ENCODE measurements at places on chromosomes 12 and 14.

DNA sequence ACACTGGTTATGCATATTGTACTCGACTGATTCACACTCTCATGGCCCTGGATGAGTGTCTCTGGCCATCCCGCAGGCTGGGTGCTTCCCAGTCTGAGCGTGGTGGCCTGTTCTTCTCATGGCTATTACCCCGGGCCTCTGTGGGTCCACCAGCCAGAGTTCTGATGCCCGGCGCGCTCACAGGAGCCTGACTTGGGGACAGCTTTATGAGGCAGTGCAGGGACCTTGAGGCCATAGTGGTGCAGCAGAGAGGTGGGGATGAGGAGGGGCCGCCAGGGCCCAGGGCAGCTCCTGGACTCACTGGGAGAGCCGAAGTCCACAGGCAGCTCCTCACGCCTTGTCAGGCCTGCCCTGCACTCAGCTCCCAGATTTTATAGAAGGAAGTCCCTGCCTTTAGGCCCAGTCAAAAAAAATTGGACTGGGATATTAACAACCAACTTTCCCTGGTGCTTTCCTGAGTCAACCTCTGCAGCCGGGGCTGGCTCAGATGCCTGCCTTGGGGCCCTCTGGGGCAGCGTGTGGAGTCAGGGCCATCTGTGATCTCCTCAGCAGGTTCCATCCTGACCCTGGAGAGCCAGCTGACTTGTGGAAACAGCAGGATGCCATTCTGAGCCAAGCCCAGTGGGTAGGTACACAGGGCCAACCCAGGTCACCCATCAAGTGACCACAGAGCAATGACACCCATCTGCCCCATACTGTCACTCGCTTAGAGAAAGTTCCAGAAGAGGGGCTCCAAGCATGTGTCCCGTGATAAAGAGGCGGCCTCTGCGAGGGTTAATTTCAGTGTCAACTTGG, 89.4 kb upstream of the DIO3 start:
- DNase-seq, result no peak

GRCh38 chr12:110342157-110342556, 61.1 kb downstream of the ATP2A2 start:
- no peak for DNase-seq

DNA sequence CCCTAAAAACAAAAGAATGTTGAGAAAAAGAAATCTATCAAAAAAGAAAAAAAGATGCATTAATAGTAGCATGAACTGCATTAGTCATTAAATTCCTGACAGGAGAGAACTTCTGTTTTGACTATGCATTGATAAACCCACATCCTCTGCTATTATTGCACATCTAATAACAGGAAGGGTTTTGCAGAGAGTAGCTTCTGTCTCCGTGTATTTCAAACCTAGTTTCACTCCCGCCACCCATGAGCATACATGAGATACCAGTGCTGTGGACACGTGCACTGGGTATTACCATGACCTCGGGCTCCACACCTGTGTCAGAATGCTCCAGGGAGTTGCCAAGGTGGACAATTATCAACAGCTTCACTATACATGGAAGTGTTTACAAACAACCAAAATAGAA, 449.1 kb upstream of the SOX5 start:
- no peak for DNase-seq

GRCh38 chr14:85252011-85252410, 277.9 kb upstream of the FLRT2 start:
- DNase-seq, result no peak

DNA sequence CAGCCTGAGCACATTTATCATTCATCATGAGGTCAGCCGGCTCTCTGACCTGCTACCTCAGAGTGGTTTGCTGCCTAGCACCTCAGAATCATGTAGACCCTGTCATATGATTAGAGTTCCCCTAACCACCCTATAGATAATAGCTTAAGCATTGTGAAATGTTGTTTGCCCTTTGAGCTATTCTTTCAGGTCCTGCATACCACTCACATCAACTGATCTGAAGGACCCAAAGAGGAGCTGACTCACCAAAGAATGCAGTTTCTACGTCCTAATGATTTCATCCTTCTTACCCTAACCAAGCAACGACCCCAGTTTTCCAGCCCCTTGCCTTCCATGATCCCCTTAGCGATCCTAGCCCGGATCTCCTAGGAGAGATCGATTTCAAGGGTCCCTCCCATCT, 527.9 kb downstream of the SOX5 start:
- no peak for DNase-seq

DNA sequence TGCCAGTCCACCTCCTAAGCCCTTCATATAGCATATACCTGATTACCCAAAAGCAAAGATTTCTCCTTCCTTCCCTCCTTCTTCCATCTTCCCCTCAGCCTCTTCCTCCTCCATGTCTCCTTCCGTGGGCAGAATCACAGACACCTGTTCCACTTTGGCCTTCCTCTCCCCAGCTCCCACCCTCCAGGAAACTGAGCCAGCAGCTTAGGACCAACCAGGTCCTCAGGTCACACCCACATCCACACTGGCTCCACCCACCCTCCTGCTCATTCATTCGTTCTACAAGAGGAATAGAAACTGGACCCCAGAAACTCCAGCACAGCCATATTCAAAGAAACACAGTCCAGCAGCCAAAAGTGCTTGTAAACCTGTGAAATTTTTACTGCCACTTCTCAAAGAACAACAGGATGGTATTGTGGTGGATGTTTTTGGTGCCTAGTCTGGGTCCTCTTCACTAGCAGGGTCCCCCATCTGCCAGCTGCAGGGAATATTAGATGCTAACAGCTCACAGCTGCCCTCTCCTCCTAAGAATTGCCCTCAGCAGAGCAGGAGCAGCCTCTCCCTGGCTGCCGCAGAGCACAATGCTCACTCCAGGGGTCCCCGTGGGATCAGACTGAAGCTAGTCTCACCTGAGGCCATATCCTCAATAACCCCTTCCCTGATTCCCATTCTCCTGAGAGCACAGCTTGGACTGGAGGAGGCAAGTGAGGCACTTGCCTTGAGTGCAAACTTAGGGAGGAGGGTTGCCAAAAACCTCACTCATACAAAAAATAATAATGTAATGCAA, 18.4 kb downstream of the CMKLR1 start:
- no peak for DNase-seq

GRCh38 chr14:21326972-21327371, 47.1 kb downstream of the RPGRIP1 start:
- DNase-seq, result no peak

GRCh38 chr12:27387473-27387872, 54.8 kb downstream of the BMAL2 start:
- DNase-seq, result no peak

- DNase-seq, result peak; percentile 88
Observed at GRCh38 chr12:119624966-119625365, 31.4 kb downstream of the TMEM233 start.

- DNase-seq, result no peak
Observed at GRCh38 chr12:130537655-130538054, 178.4 kb downstream of the RIMBP2 start.

GRCh38 chr14:47149326-47149725, 497.7 kb upstream of the RPL10L start:
- no peak for DNase-seq

DNA sequence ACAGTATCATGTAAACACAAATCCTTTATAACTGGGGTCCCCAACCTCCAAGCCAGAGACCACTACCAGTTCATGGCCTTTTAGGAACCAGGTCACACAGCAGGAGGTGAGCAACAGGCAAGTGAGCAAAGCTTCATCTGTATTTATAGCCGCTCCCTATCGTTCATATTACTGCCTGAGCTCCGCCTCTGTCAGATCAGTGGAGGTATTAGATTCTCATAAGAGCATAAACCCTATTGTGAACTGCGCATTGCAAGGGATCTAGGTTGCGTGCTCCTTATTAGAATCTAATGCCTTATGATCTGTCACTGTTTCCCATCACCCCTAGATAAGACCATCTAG, 49.9 kb downstream of the LRP6 start:
- DNase-seq, result no peak

- no peak for DNase-seq
Observed at GRCh38 chr12:76571256-76571655, 11.7 kb upstream of the OSBPL8 start.

- DNase-seq, result no peak
Observed at GRCh38 chr12:58247633-58248032, 306.3 kb downstream of the ATP23 start.

DNA sequence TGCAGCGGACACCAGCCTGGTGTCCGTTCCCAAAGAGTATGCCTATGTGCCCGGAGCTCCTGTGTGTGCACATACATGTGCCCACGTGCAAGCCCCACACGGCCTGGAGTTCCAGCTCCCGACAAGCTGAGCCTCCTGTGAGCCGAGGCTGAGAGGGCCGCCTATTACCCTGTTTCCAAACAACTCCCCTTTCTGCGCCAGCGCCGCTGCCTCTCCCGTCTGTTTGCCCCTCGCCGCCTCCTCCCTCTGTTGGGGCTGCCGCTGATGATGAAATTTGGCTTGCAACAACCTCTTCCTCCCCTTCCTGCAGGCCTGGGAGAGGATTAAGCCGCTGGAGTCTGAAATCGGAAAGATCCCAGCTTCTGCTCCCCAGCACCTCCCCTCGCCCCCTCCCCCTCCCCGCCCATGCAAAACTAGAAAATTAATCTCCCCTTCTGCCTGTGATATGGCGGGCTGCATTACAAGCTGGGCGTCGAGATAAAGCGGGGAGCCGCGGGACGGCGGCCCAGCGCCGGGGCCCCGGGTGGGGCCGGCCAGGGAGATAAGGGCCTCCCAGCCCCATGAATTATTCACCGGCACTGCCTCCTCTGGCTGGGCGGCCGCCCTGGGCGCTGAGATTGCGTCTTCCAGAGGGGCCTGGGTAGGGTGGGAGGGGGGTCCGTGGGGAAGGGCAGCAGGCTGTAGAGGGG, 6.8 kb upstream of the ASIC1 start:
- no peak for DNase-seq
